Epithelial cell of proximal tubule (primary cell): ENCODE measurements at places on chromosomes 11 and 22.

- DNase-seq = no peak
Observed at GRCh38 chr11:36345084-36345511, 49.0 kb downstream of the PRR5L start.

DNA sequence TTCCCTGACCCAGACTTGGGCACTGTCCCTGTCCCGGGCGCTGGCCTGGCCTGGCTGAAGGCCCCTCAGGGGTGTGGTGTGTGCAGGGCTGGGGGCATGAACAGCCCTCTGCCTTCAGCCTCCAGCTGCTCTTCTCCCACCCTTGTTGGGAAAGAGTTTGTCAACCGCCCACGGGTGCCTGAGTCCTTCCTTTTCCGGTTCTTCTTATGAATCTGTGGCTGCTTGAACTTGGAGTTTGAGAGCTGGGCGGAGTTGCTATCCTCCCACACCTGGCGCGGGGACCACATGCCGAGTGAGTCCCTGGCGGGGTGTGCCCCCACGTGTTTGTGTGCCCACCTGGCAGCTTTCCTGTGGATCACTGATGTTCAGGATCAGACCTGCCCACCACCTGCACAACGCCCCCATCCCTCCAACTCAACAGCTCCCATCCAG, 13.4 kb downstream of the NFAM1 start:
- DNase-seq = no peak

DNA sequence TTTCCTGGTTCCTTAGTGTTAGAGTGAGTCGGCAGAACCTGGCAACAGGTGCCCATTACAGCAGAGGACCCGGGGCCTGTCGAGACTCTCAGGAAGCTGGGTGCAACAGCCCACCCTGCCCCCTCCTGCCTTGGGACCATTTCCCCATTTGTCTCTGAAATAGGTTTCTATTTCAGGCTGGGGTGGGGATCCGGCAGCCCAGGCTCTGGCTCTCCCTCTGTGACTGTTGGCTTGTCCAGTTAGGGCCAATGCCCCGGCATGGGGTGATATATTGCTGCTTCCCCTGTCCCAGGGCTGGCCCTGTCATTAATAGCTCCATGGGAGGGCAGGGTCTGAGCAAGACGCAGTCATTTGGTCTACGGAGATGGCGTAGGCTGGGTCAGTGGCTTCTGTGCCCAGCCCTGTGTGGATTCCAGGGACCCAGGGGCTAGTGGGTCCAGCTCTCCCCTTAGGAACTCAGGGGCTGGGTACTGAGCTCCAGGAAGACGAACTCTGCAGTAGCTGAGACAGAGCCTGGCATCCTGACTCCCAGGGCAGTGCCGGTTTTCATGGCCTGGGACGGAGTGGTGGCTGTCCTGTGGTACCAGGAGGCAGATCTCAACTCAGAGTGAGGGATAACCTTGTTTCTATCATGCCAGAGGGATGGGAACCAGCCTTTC, 2.7 kb downstream of the P2RY6 start:
- DNase-seq = no peak

- DNase-seq = peak; percentile 74
Observed at GRCh38 chr11:111081021-111081511, 164.5 kb upstream of the POU2AF2 start.

DNA sequence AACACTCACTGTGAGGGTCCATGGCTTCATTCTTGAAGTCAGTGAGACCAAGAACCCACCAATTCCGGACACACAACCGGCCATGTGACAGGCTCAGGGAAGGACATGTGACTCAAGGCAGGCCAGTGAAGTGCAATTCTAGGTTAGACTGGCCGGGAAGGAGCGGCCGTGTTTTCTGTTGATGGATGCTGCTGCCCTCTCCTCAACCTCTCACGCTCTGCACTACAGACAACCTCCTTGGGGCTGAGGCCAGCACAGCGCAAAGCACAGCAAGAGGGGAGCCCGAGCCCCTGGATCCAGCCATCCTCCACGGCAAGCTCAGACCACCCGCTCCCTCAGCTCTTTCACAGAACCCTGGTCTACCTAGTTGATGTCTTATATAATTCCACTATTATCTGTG, 2.8 kb downstream of the NUDT8 start:
- no peak for DNase-seq

DNA sequence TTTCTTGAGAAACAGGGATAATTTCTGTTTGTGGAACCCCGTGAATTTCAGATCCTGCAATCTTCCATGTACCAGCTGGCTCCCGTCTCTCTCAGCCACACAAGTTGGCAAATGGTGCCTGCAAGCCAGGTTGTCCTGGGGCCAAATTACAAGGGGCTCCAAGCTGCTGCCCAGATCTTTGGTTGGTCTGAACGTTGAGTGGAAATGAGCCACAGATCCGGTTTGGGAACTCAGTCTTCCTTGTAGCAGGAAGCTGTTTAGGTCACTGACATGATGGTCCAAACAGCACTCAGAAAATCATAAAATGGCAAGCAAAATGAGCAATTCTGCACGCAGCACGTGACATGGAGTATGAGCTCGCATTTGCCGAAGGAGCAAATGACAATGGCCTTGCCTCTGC, 1496.4 kb downstream of the TBC1D22A start:
- DNase-seq = no peak
